ENCODE measurements at places on chromosomes 4 and X.

DNA sequence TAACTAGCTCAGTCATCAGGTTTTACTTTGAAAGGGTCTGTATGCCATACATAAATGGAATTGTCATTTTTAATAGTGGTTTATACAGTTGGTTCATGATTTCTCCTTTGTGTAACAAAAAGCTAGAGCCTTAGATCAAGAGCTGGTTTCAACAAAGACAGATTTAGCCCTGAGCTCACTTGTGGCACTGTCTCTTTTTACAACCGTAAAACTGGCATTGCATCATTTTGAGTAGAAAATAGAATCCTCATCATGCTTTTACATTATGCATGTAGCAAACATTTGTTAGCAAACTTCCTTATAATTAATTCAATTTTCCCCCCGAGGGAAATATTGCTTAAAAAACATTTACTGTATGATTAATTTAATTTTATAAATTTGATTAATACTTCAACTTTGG is 1871.5 kb downstream of the ARAP2 start:
- DNase-seq = no peak

GRCh38 chrX:68666580-68666979 is 19.1 kb downstream of the STARD8 start:
- no peak for DNase-seq

DNA sequence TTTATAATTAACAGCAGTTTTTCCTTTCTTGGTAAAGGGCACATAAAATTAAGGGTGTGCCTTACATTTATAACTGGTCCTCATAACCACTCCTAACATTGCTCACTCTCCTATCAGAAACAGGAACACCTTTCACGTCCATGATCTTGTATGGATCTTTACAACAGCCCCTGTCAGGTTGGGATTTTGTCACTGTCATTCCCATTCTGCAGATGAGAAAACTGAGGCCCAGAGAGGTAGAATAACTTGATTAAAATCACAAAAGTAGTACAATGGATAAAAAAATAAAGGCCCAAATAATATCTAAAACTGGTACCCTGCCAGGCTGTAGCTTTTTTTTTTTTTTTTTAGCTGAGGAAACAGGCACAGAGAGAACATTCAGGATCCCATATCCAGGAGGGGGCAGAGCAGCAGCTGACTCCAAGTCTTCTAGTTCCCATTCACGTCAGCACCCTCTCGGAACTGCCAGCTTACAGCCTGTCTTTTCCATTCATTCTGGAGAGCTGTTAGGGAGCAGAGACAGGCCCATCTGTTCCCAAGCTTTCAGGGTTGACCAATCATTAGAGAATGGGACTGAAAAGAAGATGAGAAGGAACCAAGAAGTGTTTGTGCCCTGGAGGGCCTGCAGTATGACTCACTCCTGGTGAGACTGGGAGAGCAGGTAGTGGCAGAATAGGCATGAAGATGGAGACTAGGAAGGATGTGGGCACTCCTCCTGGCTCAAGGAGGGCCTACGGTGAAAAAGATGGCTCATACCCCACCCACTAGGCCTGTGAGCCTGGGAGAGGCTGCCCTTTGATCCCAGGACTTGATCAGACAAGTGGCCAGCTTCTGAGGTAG is 7.3 kb downstream of the SUV39H1 start:
- no peak for DNase-seq

DNA sequence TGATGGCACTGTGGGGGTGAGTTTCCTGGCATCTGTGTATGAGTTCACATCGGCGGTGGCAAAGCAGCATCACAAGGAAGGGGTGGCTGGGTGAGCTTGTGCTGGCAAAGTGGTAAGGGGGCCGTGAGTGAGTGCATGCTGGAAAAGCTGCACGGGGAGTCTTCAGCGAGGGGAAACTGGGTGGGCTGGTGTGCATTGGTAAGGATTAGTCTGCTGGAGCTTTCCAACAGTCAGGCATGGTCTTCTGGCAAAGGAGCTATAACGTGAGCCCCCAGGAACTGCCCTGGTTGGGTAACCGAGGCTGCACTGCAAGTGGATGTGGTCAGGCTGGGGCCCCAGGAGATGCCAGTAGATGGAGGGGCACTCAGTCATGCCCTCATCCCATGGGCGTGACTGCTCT is 30.7 kb downstream of the ADAM29 start:
- no peak for DNase-seq

DNA sequence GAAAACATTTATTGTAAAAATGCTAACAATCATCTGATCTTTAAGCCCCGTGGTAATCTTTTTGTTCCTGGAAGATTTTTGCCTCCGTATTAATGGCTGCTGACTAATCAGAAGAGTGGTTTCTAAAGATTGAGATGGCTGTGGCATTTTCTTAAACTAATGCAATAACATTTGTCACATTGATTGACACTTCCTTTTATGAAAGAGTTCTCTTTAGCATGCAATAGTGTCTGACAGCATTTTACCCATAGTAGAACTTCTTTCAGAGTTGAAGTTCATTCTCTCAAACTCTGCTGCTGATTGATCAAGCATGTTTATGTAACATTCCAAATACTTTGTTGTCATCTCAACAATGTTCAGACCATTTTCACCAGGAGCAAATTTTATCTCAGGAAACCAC is 26.8 kb upstream of the UGT2B4 start:
- no peak for DNase-seq

- no peak for DNase-seq
These were observed 130.2 kb downstream of the ENOX2 start for GRCh38 chrX:130772776-130773143.

GRCh38 chrX:102652031-102652688 is 877 bp downstream of the GPRASP1 start:
- peak; percentile 60 for DNase-seq

DNA sequence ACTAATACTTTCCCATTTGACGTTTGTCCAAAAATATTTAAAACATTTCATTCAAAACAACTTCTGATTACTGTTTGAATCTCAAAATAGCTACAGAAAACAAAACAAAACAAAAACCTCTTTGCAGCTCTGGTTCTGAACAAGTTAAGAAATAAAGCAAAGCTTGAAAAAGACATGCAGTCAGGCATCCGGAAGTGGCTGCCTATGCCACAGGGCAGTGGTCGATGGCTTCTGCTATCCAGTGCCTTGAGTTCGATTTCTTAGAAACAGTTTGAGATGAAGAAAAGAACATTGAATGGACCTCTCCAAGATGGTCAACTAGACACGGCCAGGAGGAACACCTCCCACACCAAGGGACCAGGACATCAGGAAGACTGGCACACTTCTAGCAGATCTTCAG is 125.3 kb downstream of the SCFD2 start:
- no peak for DNase-seq

DNA sequence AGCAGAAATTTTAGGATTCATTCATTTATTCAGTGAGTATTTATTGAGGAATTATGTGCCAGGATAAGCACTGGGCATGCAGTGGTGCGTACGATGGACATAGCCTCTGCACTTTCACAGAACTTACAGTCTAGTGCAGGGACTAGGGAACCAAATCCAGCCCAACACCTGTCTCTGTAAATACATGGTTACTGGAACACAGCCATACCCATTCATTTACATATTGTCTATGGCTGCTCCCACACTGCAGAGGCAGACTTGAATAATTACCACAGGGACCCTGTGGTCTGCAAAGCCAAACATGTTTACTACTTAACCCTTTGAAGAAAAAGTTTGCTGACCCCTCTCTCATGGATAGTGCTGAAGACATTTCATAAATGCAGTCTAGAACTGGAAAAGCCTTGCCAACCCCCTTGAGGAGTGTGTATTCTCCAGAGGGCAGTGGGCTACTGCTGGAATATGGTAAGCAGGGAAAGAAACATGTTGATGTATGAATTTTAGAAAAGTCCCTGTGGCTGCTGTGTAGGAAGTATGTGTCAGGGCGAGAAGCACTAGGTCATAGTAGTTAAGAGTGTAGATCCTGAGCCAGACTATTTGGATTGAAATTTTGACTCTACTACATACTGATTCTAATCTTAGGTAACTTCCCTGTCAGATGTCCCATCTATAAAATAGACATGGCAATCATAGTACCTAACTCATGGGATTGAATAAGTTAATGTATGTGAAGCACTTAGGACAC is 75.5 kb downstream of the GALNT7 start:
- DNase-seq = no peak

- DNase-seq = no peak
These were observed 103.5 kb downstream of the LDB2 start for GRCh38 chr4:16794816-16795445.

All from activated T-cell treated with anti-CD3 and anti-CD28 coated beads, Interleukin-2, amount 50 U/mL, for 24 hours (primary cell).